ENCODE measurements at places on chromosomes 6 and 20.

GRCh38 chr6:1574890-1575209 lies 34.9 kb upstream of the FOXC1 start:
- DNase-seq: no peak

GRCh38 chr20:12824328-12825225 lies 184.2 kb upstream of the SPTLC3 start:
- DNase-seq: no peak

DNA sequence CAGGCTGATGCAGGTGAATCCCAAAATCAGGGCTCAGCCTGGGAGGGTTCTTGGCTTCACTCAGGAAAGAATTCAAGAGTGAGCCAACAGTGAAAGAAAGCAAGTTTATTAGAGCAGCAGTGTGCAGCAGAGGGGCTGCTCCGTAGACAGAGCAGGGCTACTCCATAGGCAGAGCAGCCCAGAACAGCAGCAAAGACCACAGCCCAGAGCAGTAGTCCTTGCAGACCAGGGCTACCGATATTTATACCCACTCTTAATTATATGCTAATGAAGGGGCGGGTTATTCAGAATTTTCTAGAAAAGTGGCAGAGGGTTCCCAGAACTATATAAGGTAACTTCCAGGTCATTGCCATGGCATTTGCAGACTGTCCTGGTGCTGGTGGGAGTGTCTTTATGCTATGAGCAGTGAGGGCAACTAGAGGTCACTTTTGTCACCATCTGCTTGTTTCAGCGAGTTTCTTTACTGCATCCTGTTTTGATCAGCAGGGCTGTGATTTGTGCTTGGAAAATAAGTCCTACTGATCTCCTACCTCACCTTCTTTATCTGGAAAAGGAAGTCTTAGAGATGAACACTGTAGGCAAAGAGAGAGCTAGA lies 39.8 kb upstream of the PTPN1 start:
- no peak for DNase-seq

DNA sequence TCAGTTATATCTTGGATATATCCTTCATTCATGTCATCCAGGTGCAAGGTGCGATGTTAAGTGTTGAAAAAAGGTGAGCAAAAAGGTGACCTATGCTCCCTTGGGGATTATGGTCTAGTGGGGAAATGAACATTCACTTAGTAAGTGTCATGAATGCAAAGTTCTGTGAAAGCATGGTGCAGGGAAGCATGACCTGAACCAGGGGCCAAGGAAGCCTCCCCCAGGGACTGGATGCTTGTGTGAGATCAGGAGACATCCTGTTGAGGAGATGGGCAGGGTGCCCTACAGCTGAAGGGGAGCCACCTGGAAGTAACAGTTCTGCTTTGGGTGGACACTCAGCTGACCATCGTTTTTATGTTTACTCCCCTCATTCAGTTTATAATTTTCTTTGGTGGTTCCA lies 179.5 kb downstream of the SYNDIG1 start:
- DNase-seq: no peak

GRCh38 chr6:78093906-78094305 lies 441.1 kb downstream of the MEI4 start:
- DNase-seq: no peak

DNA sequence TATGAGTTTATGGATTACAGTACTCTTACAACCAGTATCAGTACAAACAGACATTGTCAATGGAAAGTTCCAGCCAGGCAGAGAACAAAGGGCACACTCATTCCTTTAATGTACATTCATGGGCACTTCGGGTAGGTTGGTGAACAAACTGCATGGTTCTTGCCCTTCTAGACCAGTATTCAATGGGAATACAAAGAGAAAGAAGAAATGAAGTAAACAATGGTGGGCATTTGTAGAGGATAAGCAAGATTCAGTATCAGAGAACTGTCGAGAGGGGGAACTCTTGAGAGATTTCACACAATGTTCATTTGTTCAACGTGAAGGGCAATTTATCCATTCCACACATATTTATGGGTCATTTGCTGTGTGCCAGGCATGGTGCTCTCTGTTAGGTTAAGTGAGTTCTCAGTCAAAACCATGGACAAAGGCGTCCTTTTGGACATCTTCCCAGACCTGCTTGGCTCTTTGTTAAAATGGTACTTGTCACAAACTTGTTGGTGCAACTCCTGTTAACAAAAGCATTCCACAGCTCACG lies 714.8 kb downstream of the DHX35 start:
- no peak for DNase-seq

DNA sequence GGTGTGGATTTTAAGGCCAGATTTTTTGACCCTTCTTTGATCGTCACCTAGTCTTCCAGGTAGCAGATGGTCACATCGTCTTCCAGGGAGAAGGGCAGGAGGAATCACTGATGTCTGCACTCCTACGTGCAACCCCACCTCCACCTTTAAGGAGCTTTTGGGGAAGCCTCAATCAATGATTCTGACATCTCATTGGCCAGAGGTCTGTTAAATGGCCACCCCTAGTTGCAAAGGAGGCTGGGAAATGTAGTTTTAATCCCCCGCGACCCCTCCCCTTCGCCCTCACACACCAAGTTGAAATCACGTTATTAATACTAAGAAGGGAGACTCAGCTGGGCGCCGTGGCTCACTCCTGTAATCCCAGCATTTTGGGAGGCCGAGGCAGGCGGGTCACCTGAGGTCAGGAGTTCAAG lies 151.4 kb downstream of the BCAS1 start:
- DNase-seq: no peak

GRCh38 chr6:27296106-27296783 lies 15.8 kb downstream of the POM121L2 start:
- no peak for DNase-seq

GRCh38 chr6:38337819-38338465 lies 301.8 kb downstream of the BTBD9 start:
- no peak for DNase-seq

- no peak for DNase-seq
Measured at GRCh38 chr20:61287583-61288275, 35.7 kb downstream of the CDH4 start.

- DNase-seq: no peak
Measured at GRCh38 chr6:116884530-116884929, 7.5 kb downstream of the RFX6 start.

DNA sequence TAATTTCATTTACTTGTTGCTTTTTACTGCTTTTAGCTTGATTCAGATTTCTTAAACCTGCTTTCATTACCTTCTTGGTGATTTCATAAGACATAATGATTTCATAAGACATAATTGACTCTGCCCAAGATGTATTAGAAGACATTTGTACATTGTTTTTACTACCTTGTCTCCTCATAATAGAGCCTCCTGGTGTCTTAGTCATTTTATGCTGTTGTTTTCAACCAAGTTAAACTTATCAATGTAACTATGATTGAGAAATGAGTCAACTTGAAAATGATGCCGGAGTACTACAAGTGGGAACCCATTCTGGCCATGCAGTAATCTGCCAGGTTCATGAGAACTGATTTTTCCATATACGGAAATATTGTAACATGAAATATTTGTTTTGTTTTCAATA lies 573.6 kb downstream of the MMUT start:
- no peak for DNase-seq

DNA sequence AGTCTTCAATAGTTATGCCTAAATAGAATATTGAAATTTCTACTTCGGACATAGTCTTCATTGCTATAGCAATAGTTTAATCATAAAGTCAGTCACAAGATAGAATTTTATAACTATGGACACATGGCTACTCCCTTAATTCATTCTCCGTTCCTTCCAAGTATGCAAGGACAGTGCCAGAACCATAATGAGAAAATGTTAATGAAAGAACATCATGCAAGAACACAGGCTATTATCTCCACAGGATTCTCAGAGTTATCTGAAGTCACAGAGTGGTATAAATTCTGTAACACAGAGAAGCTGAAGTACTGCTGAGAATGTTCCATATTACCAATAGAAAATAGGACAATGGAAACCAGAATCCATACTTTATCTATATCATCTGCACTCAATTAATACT lies 826.2 kb downstream of the EPHA7 start:
- no peak for DNase-seq

- no peak for DNase-seq
Measured at GRCh38 chr6:77626426-77626825, 26.4 kb upstream of the MEI4 start.

DNA sequence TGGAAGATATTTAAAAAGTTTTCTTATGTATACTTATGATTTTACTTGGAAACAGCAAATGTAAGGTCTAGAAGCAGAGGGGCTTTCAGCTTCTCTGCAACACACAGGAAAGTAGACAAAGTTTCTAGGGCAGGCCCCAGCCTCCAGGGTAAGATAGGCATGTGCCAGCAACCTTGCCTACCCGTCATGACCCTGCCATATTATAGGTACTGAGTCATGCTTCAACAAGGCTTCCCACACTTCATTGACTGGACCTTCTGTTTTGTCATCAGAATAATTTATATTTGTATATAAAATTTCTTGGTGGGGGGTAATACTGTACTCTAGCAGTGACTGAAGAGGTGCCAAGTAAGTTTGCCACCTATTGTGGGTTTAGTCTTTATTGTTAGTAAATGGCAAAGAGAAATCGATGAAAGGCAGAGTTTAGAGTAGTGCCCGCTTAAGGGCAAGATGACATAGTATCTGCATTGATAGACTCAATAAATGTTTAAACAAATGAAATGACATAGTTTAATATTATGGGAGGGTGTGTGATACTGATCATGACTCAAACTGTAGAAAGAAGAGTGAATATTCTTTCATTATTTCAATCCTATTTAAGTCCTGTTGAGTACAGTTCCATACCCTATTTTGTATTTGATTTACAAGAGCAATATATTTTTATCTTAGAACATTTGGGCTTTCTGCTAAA lies 95.6 kb downstream of the JARID2 start:
- DNase-seq: no peak

DNA sequence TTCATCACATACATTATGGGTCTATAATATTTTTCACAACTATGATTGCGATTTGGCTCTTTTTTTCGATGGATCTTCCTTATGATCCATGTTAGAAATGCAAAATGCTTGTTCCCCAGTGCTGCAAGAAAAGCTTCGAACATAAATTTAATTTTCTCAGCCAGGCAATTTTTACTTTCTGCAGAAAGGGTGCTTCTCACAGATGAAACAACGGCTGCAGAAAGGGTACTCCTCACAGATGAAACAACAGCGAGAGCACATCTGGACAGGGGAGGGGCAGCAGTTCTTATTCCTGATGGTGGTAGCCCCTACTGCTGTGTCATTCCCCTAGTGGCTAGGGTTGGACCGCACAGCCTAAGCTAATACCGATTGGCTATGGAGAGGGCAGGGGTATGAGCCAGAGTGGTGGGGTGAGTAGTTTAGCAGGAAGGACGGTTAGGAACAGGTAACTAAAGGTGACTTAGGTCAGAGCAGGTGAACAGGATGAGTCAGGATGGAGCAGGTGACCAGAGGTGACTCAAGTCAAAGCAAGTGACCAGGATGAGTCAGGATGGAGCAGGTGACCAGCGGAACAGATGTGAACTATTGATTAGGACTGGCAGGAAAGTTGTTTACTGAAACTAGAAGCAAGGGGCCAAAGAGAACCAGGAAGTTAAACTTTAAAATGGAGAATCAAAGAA lies 13.4 kb upstream of the TREML4 start:
- no peak for DNase-seq

DNA sequence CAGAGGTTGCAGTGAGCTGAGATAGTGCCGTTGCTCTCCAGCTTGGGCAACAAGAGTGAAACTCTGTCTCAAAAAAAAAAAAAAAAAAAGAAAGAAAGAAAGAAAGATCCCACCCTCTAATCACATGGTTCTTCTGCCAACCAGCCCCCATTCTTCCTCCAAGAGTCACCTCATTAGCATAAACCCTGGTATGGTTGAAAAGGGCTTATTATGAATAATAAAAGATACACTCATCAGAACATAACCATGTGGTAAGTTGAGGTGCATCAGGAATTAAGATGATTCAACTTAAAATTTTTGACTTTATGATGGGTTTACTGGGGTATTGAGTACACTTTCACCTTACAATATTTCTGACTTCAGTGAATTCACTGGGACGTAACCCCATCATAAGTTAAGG lies 793 bp upstream of the TRIM40 start:
- DNase-seq: no peak

DNA sequence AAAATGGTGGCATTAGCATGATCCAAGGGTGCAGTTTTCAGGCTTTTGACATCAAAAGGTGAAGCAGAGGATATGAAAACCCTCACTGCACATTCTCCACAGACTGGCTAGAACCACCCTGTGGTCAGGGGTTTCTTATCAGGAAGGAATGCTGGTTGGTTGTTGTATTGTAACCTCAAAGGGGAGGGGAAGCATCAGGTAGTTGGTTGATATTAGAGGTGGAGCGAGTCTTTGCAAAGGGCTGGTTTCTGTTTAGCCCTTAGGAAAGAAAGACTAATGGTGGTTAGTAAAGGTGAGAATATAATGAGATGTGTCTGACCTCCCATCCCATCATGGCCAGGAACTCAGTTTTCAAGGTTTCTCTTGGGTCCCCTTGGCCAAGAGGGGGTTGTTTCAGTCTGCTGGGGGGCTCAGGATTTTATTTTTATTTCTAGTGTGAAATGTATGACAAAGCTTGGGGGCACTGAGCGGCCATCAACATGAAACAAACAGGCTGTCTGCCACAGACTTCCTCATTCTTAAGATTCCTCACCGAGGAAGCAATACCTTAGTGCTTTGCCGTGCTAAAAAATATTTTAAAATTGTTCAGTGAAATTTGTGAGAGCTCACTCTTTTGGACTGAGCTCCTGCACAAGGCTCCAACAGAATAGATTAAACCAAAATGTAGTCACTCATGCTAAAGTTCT lies 47.5 kb upstream of the PROKR2 start:
- no peak for DNase-seq

DNA sequence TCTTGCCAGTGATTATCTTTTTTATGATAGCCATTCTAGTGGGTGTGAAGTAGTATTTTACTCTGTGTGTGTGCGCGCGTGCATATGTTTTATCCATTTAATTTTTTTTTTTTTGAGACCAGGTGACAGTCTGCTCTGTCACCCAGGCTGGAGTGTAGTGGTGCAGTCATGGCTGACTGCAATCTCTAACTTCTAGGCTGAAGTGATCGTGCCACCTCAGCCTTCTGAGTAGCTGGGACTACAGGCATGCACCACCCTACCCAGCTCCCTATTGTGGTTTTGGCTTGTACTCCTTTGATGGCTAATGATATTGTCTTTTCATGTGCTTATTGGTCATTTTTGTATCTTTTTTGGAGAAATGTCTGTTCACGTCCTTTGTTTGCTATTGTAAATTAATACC lies 33.3 kb downstream of the ITCH start:
- no peak for DNase-seq

DNA sequence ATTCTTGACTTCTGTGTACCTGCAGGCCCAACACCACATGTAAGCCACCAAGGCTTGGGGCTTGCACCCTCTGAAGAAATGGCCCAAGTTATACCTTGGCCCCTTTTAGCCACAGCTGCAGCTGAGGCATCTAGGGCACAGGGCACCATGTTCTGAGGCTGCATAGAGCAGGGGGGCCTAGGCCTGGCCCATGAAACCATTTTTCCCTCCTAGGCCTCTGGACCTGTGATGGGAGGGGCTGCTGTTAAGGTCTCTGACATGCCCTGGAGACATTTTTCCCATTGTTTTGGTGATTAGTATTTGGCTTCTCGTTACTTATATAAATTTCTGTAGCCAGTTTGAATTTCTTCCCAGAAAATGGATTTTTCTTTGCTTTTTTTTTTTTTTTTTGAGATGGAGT lies 50.4 kb upstream of the SEC63 start:
- no peak for DNase-seq

All from stimulated activated CD4-positive, alpha-beta T cell treated with anti-CD3 and anti-CD28 coated beads, Interleukin-1b, Interleukin-23, amount 100 ng/mL, for 1 hour (primary cell).